ENCODE measurements at places on chromosomes 7 and 10. TPM values are rescaled to one million over a fixed set of nuclear protein-coding genes. Genes with fewer than 3 reads are reported as not detected.

DNA sequence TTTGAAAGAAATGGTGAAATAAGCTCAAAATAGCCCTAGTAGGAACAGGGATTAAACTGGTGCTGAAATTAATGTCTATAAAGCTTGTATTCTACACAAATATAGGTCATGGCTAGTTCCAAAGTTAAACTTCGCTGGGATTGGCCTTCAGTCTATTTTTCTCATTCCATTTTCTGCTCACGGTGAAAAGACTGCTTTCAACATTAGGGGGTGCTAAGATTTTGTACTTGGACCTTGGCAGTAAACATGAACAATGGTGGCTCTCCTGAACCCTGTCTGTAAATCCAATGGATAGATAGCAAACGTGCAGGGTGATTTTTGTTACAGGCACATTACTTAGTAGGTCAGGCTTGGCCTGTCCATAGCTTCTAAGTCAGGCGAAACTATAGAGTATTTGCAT, 36.0 kb upstream of the RSU1 start:
- no peak for DNase-seq

GRCh38 chr10:3936422-3937040, 151.5 kb upstream of the KLF6 start:
- DNase-seq: no peak

- DNase-seq: no peak
These were observed 246.9 kb downstream of the AHR start for GRCh38 chr7:17545348-17545747.

GRCh38 chr7:108839076-108839475, 269.4 kb downstream of the DNAJB9 start:
- DNase-seq: no peak

- no peak for DNase-seq
These were observed 29.5 kb upstream of the HYCC1 start for GRCh38 chr7:23043441-23043840.

The PNLIPRP2 gene
- total RNA-seq: not detected

Data from suprapubic skin (tissue), 4 donors.